ENCODE measurements at places on chromosomes 16 and 17.

DNA sequence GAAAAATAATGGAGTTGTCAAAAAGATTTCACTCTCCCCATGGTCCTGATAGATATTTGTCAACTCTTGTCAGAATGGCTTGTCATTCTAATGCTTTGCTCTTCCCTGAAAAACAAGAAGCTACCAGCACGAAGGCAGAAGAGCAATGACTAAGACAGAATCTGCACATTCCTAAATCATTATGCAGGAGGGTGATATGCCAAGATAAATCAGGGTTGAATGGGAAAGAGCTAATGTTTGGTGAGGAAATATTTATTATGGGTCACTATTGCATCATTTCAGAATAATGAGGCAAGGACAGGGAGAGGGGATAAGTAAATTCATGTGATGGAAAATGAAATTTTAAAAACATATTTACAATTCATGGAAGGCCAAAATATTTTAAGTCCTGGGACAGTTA, 297.5 kb upstream of the XYLT1 start:
- DNase-seq = no peak

DNA sequence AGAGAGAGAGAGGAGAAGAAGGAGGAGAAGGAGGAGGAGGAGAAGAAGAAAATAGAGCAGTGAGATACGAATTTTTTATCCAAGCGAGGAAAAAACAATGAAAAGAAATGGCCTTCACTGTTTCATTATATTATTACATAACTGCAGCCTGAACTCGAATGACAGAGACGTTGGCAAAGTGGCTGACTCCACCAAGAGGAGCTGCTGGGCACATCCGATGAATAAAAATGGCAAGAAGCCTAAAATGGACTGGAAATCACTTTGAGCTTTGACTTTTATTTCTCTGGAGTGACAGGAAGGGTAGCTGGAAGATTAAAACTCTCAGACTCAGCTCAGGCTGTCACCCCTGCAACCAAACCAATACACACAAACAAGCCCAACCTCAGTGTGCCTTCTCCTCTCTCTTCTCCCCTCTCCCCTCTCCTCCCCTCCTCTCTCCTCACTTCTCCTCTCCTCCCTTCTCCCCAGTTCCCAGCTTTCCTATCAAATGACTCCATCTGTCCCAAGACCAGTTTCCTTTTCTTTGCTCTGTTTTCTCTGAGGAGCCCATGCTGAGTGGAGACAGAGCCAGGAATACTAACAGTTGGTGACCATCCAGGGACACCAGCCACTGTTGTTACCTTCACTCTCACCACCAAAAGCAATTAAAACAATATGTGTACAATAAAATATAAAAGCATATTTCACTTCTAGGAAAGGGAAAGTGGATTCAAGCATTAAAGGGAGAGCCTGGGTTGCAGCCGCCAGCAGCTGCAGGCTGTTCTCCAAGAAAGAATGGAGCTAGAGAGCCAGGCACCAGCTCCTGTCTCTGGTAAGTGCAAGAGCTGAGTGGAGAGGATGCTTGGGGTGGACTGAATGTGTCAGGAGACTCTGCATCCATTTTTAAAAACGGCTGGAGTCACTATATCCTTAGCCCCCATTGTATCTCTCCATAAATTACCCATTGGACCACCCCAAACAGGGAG, 51.2 kb downstream of the SOX9 start:
- DNase-seq = no peak

- DNase-seq = no peak
These were observed 124.7 kb downstream of the NPIPB5 start for GRCh38 chr16:22635357-22635761.

GRCh38 chr17:49976163-49976827, 7.3 kb downstream of the DLX4 start:
- no peak for DNase-seq

GRCh38 chr16:76207270-76207669, 69.9 kb upstream of the CNTNAP4 start:
- no peak for DNase-seq

- DNase-seq = no peak
These were observed 23.3 kb downstream of the PHF12 start for GRCh38 chr17:28928061-28928460.

GRCh38 chr17:73874008-73874720, 229.9 kb upstream of the SDK2 start:
- DNase-seq = no peak

GRCh38 chr17:37039269-37039668, 90.5 kb downstream of the AATF start:
- DNase-seq = no peak

- DNase-seq = no peak
These were observed 5.6 kb upstream of the DCAF7 start for GRCh38 chr17:63544467-63545301.

DNA sequence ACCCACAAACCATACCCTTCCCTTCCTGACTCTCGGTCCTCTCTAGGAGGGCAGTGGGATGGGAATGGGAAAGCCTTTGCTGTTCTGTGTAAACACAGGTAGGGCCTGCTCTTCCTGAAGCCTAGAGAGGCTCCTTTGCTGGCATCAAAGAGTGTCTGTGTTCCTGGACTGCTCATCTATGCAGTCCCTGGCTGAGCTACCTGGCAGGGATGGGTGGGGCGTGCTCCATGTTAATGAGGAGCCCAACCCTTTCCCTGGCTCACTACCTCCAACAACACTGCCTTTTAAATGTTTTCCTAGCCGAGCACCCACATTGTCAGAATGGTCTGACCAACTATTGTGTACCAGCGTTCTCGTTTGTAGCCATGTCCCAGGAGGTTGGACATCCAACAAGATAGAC, 26.6 kb upstream of the NAGLU start:
- no peak for DNase-seq

GRCh38 chr17:54901230-54901822, 674 bp downstream of the TOM1L1 start:
- no peak for DNase-seq

DNA sequence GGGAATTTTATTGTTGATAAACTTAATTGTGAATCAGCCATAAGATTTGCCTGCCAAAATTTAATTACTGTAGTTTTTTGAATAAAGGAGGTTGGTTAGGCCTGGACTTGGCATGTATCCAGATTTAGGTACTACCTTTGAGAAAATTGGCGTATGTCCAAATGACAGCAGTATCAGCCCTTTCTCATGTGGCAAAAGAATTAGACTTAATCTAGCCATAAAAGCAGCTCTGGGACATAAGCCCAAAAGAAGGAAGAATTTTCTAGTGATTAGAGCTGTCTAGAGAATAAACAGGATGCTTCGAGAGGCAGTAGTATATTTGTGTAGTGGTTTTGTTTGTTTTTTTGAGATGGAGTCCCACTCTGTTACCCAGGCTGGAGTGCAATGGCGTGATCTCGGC, 27.7 kb downstream of the PPM1E start:
- no peak for DNase-seq

- DNase-seq = peak; percentile 81
These were observed 577 bp downstream of the GSPT1 start for GRCh38 chr16:11915114-11915643.

DNA sequence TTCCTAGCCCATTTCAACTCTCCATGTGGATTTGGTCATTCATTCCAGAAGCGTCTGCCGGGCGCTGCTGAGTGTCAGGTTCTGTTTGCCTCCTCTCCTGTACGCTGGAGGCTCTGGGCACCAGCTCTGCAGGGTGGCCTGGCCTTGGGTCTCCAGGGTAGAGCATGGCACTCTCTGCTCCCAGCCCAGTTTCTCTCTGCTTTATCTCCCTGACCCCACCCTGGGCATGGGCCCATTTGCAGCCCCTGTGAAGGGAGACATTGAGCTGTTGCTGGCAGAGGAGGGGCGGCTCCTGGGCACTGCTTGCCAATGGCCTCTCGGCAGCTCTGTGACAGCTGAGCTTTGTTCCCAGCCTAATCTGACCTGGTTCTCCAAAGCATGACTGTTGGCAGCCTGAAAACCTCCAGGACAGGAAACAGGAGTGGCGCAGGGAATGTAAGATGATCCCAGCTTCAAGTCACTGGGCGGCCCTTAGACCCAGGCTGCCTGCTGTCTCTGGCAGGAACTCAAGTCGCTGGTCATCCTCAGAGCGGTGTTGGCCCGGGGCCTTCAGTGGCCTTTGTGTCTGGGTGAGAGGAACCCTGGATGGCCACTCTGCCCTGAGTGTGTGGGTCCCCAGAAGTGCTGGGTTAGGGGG, 146.8 kb downstream of the SEC14L1 start:
- peak; percentile 65 for DNase-seq

GRCh38 chr17:54626146-54626703, 274.4 kb upstream of the TOM1L1 start:
- DNase-seq = no peak

DNA sequence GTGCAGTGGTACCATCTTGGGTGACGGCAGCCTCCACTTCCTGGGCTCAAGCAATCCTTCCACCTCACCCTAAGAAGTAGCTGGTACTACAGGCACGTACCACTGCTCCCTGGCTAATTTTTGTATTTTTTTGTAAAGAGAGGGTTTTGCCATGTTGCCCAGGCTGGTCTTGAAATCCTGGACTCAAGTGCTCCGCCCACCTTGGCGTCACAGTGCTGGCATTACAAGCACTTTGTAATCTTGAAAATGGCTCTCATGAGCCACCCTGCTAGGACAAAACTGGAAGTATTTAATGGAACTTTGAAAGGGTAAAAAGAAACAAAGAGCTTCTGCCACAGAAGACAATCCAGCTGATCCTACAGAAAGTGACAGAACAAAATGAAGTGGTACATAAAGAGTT, 9.2 kb downstream of the SUMO2 start:
- DNase-seq = no peak

- no peak for DNase-seq
These were observed 7.9 kb downstream of the WFIKKN2 start for GRCh38 chr17:50843150-50843905.

GRCh38 chr16:9192746-9193145, 101.3 kb downstream of the HAPSTR1 start:
- DNase-seq = no peak

DNA sequence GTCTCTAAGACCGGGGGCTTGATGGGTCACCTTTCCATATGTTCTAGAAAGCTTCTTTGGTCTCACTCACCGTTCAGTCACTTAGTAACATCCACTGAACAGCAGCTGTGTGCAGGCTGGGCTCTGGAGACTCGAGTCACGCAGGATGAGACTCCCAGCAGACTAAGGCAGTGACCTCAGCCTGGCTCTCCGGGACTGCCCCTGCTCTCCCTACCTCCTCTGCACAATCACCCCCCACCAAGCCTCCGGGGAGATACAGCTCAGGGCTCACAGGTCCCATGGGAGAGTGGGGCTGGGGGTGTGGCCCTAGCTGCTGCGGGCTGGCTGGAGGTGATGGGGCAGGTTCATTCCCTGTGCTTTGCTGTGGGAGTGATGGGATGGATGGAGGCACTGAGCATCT, 14.1 kb downstream of the FLYWCH2 start:
- DNase-seq = no peak

DNA sequence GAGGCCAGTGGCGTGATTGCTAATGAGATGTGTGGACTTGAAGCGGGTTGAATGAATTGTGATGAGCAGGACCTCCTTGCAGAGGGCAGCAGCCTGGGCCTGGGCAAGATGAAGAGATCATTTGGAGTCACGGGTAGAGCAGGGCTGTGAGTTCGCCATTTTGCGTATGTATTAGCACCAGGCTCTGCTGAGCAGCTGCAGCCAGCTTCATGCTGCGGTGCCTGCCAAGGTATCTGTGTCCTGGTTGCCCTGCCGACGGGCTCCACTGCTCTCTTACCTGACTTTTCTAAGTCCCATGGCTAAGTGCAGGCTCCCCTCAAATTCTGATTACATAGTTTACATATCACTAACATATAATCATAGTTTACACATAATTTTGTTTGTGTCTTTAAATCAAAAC, 295.7 kb downstream of the SNX29 start:
- DNase-seq = no peak

DNA sequence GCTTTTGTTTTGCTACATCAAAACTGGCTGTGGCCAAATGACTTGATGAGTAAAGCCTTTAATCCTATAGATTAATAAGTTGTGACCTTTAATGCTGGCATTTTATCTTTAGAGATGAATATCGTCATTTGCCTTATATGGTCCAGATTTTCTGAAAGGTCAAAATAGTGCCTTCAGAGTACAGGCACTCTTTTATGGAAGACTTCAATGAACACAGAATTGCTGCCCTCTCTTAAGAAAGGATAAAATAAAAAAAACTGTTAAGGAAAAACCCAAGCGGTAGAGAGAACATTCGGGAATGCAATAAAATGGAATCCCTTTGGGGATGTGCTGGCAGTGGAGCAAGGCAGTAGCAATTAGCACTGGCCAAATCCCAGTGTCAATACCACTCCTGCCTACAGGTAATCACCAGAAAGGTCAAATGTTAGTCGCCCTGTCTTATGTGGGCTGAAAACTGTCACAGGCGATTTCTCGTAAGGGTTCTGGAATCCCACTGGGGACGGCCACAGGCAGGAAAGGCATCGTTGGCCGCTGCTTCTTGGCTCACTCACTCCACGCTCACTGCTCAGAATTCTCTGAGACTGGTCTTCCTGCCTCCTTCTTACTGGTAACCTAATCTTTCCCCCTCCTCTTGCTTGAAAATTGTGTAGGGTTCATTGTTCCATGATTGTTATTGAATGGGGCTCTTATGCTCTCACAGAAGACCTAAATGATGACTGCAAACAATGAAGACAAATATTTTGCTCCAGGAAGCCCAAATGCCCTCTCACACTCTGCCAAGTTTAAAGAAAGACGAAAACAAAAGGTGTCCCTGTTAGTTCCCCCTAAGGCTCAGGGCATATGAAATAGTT, 45.4 kb upstream of the HSBP1 start:
- DNase-seq = no peak

DNA sequence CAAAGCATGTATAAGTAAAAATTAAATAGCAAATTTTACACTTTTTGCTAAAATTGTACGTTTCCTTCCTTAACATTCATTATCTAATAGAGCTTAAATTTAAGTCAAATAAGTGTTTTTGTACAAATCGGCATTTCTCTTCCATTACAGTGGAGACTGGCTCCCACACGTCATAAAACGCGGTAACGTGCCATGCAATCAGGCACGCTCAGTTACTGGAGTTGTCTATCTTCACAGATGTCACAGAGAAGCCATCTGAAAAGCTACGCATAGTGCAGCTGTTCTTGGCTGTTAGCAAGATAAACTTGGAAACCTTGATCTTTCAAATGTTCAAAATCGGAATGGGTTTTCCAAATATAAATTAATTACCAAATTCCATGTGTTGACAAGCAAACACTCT, 165.3 kb downstream of the STX8 start:
- no peak for DNase-seq

GRCh38 chr17:80096561-80097021, 4.8 kb upstream of the GAA start:
- no peak for DNase-seq

GRCh38 chr16:10870808-10871156, 6.2 kb upstream of the CIITA start:
- no peak for DNase-seq

GRCh38 chr17:76189247-76189646, 48.2 kb upstream of the FOXJ1 start:
- DNase-seq = no peak

DNA sequence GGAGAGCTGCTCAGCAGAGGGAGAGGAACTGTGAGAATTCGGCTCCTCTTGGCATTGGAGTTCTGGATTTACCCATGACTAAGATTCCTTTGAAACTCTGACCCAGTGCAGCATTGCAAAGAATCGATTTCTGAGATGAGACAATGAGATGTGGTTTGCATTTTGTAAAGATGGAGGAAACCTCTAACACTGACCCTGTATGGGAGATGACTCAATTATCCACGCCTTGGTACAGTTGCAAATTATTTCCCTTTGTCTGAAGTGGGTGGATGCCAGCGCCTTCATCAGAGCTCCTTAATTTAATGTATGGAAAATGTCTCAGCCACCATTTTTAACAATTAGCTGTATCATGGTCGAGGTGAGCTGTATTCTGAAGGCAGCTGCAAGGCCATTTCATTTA, 53.4 kb downstream of the NUP93 start:
- no peak for DNase-seq

Measured in right kidney (tissue), 9 donors.